Peyer's patch (tissue), 4 donors: ENCODE measurements at places on chromosomes 4 and X.

DNA sequence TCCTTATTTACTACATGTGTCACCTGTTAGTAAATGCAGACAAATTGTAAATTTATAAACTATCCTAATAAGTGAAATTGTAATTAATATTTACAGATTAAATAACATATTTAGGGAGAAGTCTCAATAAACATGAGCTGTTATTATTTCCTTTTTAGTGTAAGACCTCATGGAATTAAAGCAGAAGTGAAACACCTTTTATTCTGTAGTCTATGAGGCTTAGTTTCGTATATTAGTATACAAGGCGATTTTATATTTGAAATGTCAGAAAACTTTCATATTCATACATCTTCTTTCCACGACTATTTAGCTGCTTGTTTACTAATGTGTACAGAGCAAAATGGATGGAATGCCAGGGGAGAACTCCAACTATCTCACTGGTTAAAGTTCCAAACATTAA, 414.4 kb downstream of the ARHGAP24 start:
- no peak for DNase-seq

GRCh38 chr4:44532851-44533250, 84.2 kb upstream of the KCTD8 start:
- no peak for DNase-seq

DNA sequence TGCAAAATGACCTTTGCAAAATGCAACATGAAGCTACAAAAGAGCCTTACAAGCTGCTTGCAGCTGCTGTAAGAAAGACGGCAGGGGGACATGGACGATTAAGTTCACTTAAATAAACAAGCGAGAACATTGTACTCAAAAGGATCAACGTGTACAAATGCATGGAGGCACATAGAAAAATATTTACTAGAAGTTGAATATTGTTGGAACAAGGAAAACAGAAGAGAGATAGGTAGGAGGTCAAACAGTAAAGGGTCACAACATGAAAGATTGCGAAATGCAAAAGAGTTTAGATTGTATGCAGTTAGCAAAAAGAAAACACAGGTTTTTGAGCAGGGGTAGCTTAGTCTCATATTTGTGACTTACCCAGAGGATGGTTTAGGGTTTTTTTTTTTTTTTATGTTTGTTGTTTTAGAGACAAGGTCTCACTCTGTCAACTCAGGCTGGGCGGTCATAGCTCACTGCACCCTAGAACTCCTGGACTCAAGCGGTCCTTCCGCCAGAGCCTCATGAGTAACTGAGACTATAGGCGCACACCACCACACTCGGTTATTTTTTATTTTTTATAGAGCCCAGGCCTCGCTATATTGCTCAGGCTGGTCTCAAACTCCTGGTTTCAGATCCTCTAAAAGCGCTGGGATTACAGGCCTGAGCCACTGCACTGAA, 1.4 kb upstream of the PHF8 start:
- no peak for DNase-seq

- DNase-seq: no peak
Observed at GRCh38 chr4:1090465-1091440, 22.6 kb downstream of the RNF212 start.

GRCh38 chr4:105458001-105458400, 15.9 kb downstream of the PPA2 start:
- DNase-seq: no peak

DNA sequence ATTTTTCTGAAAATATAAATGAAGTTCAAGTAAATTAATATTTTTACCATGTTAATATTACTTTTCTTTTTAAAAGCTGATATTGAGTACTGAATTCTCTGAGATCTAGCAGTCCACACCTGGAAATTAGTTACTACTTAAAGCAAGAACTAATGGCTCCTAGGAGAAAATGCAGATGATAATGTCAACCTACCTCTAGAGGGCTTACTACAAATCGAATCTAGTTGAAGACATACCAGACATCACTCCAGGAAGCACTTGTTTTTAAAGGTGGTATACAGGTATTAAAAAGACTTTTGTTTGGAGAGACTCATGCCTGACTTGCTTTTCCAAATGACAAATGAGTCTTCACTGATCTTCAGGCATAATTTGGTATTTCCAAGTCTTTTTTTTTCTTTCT, 516.4 kb upstream of the BOD1L1 start:
- no peak for DNase-seq

DNA sequence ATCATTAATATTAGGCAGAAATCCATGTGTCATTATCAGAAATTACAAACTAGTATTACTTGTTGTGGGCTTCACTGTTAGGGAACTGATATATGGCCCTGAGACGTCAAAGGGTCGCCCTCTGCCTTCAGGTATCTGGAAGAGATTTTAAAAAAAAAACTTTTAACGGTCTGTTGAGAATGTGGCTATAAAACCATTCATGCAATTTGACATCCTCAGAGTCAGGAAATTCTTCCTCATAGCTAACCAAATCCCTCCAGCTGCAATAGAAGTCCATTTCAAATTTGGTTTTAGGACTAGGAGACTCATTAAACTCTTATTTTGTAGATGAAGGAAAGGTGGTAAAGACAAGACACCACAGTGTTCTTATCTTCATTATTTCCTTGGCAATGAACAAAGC, 194.2 kb upstream of the NOCT start:
- DNase-seq: no peak

GRCh38 chrX:150844016-150844415, 54.5 kb downstream of the CD99L2 start:
- DNase-seq: no peak

- DNase-seq: no peak
Observed at GRCh38 chrX:95762716-95763115, 921.9 kb upstream of the DIAPH2 start.

- DNase-seq: no peak
Observed at GRCh38 chr4:83036991-83037665, 2.1 kb downstream of the COPS4 start.
